ENCODE measurements at places on chromosomes 5 and 9.

- no peak for DNase-seq
These were observed 30.2 kb upstream of the TNIP1 start for GRCh38 chr5:151110992-151111391.

DNA sequence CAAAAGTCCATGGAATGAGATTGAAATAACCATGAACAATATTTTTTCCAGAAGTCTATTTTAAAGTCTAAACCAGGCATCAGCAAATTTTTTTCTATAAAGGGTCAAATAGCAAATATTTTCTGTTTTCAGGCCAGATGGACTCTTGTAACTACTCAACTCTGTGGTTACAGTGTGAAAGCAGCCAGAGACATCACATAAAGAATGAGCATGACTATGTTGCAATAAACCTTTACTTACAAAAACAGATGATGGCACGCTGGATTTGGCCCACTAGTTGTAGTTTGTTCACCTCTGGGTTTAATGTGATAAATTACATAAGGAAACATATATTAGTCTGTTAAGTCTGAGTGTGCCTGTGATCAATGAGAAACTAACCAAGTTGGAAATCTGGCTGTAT, 319.2 kb downstream of the TRPM3 start:
- DNase-seq: no peak

DNA sequence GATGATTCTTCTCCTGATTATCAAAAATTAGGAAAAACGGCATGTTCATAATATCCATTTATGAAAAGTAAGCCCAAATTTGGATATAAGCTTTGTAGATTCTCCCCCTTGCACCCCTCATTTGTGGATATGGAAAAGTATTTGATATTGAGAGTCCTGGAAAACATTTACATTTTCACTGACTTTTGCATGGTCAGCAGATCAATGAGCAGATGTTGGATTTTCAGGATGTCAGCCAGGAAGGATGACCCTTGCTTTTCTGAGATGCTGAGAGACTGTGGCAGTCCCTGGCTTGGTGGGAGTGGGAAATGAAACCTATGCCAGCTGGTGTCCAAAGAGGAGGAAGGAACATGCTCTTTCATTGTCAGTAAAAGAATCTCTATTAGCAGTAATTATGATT, 410.8 kb downstream of the DMAC1 start:
- no peak for DNase-seq

GRCh38 chr5:68369023-68369359, 153.4 kb downstream of the PIK3R1 start:
- no peak for DNase-seq

GRCh38 chr5:2680979-2681378, 70.5 kb downstream of the IRX2 start:
- no peak for DNase-seq

DNA sequence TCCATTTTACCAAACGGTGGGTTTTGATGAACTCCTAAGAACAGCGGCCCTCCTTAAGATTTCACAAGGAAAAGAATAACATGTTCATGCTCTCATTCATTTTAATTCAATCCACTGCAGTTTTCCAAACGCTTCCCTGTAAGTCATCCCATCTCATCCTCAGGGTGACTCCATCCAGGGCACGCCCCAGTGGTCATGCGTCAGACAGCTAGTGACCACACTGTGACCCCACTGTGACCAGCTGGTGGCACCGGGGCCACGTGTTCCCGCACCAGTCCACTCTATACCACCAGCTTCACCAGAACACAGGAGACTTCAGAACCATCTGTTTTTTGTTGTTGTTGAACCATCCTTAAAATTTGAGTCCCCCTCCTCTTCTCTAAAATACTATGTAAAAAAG, 14.3 kb downstream of the ATPSCKMT start:
- no peak for DNase-seq

- DNase-seq: no peak
These were observed 213.1 kb upstream of the ACO1 start for GRCh38 chr9:32171339-32171738.

- peak; percentile 46 for DNase-seq
These were observed 33.3 kb upstream of the ABCA1 start for GRCh38 chr9:104961238-104961637.

DNA sequence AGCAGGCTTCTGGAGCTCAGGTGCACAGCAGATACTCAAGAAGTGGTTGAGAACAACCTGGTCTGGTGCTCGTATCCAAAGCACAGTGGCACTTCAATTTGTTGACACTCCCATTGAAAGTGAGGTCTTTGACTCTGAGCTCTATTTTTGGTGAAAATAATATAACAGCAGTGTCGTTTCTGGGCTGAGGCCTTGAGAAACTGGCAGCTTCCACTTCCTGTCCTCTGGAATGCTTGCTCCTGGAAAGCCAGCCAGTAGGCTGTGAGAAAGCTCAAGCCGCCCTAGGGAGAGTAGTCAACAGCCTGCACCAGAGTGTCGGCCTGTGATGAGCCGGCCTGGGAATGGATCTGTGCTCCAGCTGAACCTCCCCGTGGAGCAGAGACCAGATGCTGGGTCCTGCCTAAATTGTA, 6.8 kb upstream of the SUSD3 start:
- no peak for DNase-seq

DNA sequence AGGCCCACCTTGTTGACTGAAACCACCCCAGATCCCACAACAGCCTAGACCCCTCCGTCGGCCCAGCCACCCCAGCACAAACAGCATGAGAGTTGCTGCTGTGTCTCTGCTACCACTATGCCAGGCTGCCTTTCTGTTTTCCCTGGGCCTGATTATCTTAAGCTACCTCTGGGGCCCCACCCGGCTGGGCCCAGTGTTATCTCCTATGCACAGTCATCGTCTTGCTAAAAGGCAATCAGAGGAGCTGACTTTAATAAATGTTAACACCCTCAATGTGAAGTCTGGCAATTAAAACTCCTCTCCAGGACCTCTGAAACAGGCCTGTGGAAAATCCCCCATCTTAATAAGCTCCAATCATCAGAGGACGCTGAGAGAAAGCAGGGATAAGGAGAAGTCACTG, 144.9 kb downstream of the FAM114A2 start:
- no peak for DNase-seq

- no peak for DNase-seq
These were observed 480.0 kb downstream of the TAF11L14 start for GRCh38 chr5:18114151-18114757.

- no peak for DNase-seq
These were observed 379.1 kb downstream of the DMRT2 start for GRCh38 chr9:1429297-1429696.

DNA sequence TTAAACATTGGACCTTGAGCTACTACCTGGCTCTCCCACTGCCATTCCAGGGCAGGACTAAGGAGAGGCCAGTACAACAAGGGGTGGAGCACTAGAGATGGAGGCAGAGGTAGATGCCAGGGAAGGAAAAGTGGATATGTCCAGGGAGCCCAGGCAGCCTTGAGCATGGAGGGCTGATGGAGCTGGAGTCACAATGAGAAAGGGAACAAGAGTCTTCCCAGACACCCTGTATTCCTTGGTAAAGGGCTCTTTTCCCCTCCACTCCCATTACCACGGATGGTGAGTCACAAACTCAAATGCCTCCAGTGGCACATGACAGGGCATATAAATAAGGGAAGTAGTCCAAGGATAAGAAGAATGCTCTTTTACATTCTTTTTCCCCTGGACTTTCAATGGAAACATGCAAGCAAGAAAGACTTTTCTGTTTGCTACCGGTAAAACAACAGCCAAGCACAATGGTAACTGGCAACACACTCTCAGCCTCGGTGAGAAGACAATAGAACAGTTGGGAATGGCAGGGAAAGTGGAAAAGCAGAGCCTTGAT, 16.7 kb downstream of the ERAP1 start:
- no peak for DNase-seq

- DNase-seq: no peak
These were observed 1408.3 kb downstream of the EFNA5 start for GRCh38 chr5:106262395-106262794.

- no peak for DNase-seq
These were observed 108.9 kb upstream of the LHFPL2 start for GRCh38 chr5:78757269-78758053.

- no peak for DNase-seq
These were observed 1493.2 kb downstream of the MAT2B start for GRCh38 chr5:164998590-164998989.

DNA sequence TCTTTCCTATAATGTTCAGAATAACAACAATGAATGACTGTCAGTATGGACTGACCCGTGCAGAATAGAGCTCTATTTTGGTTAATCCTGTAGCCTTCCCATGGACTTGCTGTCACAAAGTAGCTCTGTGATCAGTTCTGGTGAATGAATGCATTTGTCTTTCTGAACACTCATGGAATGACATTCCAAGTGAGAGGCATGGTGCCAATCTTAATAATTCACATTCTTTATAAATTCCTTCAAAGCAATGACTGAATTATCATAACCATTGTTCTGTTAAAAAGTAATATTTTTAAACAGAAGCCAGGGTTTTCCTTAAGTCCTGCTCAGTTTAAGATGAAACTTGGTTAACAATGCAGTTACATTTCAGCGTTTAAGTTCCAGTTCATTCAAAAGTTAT, 360.5 kb downstream of the ICE1 start:
- DNase-seq: no peak

DNA sequence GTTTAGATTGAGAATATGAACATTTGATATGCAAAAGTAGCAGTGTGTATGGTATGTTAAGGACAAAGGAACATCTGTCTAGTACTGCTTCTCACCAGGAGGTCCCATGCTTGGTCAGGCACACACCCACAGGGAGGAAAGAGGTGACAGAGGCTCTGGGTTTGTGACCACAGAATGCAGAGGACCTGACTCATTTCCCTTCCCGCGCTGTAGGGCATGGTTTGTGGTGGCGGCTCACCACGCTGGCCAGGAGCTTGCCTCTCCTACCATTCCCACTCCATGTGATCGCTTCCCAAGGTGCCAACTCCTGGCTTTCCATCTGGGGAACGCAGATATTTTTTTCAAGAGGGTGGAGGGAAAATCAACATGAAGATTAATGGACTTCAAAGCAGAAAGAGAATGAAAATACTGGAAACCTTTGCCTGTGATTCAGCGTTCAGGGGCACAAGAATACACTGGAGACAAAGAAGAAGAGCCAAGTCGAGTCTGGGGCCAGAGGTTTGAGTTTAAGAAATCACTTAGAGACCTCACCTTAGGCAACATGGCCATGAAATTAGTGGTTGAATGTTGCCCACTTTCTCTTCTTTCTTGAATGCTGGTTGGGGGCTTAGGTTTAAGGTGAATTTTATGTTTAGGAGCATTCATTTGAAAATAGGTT, 477.8 kb downstream of the CCDC171 start:
- DNase-seq: no peak

- no peak for DNase-seq
These were observed 491.7 kb upstream of the FAM174A start for GRCh38 chr5:100043475-100043874.

- DNase-seq: no peak
These were observed 91.1 kb downstream of the BRINP1 start for GRCh38 chr9:119278171-119278570.

GRCh38 chr9:15205632-15206420, 101.2 kb downstream of the TTC39B start:
- DNase-seq: no peak

DNA sequence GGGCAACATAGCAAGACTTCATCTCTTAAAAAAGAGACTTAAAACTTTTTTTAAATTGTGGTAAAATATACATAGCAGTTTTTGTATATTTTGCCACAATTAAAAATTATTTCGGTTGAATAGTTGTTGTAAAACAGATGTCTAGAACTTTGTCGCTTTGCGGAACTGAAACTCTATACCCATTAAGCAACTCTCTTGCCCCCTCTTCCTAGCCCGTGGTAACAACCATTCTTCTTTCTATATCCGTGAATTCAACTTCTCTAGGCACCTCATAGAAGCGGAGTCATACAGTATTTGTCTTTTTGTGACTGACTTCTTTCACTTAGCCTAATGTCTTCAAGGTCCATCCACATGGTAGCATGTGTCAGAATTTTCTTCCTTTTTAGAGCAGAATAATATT, 43.3 kb downstream of the SPARC start:
- no peak for DNase-seq

- DNase-seq: no peak
These were observed 310.4 kb upstream of the EFNA5 start for GRCh38 chr5:107980923-107981692.

- DNase-seq: no peak
These were observed 367.9 kb upstream of the ADAMTSL1 start for GRCh38 chr9:18106006-18106560.

GRCh38 chr5:157460921-157461792, 1.1 kb downstream of the NIPAL4 start:
- DNase-seq: no peak

- no peak for DNase-seq
These were observed 89.2 kb upstream of the CAST start for GRCh38 chr5:96572864-96573512.

DNA sequence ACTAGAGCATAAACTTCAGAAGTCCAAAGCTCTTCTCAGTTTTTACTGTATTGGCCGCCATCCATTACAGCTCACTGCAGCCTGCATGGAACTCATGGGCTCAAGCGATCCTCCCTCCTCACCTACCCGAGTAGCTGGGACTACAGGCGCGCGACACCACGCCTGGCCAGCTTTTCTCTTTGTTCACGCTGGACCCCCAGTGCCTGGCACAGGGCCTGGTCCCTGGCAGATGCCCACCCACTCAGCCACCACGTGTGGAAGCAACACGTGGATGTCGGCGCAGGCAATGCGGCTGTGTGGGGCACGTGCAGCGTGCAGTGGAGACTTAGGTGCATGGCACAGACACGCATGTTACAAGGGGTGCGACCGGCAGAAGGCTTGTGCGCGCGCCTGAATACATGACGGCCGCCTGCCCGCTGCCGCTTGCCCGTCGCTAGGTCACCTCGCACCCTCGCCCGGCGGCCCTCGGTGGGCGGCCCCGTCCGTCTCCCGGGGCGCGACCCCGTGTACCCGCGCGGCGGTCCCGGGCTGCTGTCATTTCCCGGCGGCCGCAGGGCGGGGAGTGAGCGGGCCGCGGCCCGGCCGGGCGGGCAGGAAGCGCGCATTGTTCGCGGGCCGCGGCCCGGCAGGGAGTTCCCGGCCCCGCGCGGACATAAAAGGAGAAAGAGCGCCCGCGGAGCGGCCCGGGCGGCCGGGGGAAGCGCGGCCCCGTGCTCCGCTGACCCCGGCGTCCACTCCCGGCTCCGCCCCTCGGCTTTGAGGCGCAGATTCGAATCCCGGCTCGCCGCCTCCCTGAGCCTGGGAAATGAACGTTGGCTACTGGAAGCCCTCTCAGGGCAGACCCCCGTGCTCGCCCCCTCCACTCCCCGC, 24.1 kb upstream of the PTGS1 start:
- DNase-seq: no peak

GRCh38 chr5:74282490-74282889, 358.0 kb downstream of the ENC1 start:
- no peak for DNase-seq

- no peak for DNase-seq
These were observed 110.5 kb upstream of the KLF4 start for GRCh38 chr9:107600060-107600573.

DNA sequence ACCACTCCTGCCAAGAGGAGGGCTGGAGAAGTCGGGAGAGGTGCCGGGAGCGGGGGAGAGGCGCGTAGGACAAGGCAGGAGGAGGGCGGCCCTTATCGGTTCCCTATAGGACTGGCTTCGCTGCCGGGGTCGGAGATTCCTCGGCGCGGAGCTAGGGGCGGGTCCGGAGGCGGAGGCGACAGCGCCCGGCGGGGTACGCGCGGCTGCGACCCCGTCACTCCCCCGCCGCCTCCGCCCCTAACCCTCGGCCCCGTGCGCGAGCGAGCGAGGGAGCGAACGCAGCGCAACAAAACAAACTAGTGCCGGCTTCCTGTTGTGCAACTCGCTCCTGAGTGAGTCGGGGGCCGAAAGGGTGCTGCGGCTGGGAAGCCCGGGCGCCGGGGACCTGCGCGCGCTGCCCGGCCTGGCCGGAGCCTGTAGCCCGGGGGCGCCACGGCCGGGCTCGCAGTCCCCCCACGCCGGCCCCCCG, 2.0 kb downstream of the GLIS3 start:
- peak; percentile 27 for DNase-seq

- no peak for DNase-seq
These were observed 734 bp downstream of the KIF27 start for GRCh38 chr9:83920469-83920926.

Data from central memory CD4-positive, alpha-beta T cell (primary cell).